Activated CD4-positive, alpha-beta memory T cell treated with anti-CD3 and anti-CD28 coated beads, Interleukin-2, amount 10 ng/mL, durations not matched to agents 7 days and 5 days (primary cell): ENCODE measurements at places on chromosomes 13 and 19. TPM values are rescaled to one million over a fixed set of nuclear protein-coding genes. Genes with fewer than 3 reads are reported as not detected.

CACNA1A gene
- 4.1 TPM for total RNA-seq

SCAMP4 gene
- total RNA-seq, result 39.7 TPM

SMIM44 gene
- not detected for total RNA-seq

FBN3 gene
- total RNA-seq, result not detected

FAM83E gene
- 1.3 TPM for total RNA-seq

BORCS8 gene
- 29.0 TPM for total RNA-seq

ZNF606 gene
- 9.6 TPM for total RNA-seq

ZNF728 gene
- total RNA-seq, result not detected

TTC9B gene
- not detected for total RNA-seq

PRX gene
- 1.5 TPM for total RNA-seq

SLC1A6 gene
- not detected for total RNA-seq

GRCh38 chr13:49549289-49549688 is 36.1 kb downstream of the RCBTB1 start:
- no peaks in the 10 kb centered on the region for H3K27me3 ChIP-seq
- peaks cover 36% of the 10 kb centered on the region for H3K36me3 ChIP-seq
- no peaks in the 10 kb centered on the region for H3K4me1 ChIP-seq
- no peak overlapping the region for H3K27ac ChIP-seq
- no peak overlapping the region for H3K4me3 ChIP-seq
- DNase-seq, result no peak

- DNase-seq, result no peak
- no peaks in the 10 kb centered on the region for H3K27me3 ChIP-seq
- H3K27ac ChIP-seq, result no peak overlapping the region
Measured at GRCh38 chr19:50233308-50233910, 30.0 kb downstream of the MYH14 start.

DNA sequence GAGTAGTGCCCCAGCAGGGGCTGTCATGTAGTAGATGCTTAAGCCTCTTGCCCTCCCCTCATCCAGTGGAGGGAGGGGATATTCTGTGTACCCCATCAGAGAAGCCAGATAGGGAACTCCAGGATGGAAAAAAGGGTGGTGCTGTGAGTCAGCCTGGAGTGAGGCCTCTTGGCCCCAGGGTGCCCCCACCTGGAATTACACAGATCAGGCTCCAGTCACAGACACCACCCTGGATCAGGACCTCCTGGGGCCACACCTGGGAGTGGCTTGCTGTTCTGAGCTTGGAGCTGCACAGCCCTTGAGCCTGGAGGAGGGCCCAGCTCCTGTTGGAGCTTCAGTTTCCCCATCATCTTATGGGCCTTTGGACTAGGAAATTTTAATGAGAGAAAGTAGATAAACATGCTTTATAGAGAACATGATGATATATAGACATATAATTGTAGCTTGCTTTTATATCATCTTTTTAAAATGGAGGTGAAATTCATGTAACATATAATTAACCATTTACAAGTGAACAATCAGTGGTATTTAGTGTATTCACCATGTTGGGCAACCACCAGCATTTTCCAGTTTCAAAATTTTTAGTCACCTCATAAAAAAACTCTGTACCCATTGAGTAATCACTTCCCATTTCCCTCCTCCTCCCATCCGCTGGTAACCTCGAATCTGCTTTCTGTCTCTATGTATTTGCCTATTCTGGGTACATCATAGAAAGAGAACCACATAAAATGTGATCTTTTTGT is 24.6 kb downstream of the CYP4F22 start:
- no peak for DNase-seq
- H3K4me3 ChIP-seq, result no peak overlapping the region
- H3K36me3 ChIP-seq, result peaks cover 14% of the 10 kb centered on the region
- H3K4me1 ChIP-seq, result peaks cover 28% of the 10 kb centered on the region
- peaks cover 12% of the 10 kb centered on the region for H3K27me3 ChIP-seq

- no peaks in the 10 kb centered on the region for H3K27me3 ChIP-seq
- no peak overlapping the region for H3K4me3 ChIP-seq
- peak; percentile 42 for DNase-seq
- peaks cover 40% of the 10 kb centered on the region for H3K36me3 ChIP-seq
- H3K27ac ChIP-seq, result no peak overlapping the region
- H3K4me1 ChIP-seq, result peaks cover 12% of the 10 kb centered on the region
Measured at GRCh38 chr19:9847087-9847671, 12.1 kb downstream of the PIN1 start.

GRCh38 chr13:106302011-106302410 is 233.5 kb downstream of the EFNB2 start:
- no peaks in the 10 kb centered on the region for H3K4me1 ChIP-seq
- no peak for DNase-seq
- H3K36me3 ChIP-seq, result no peaks in the 10 kb centered on the region
- no peak overlapping the region for H3K4me3 ChIP-seq

GRCh38 chr13:50122455-50122854 is 107.2 kb downstream of the KCNRG start:
- peaks cover 13% of the 10 kb centered on the region for H3K27me3 ChIP-seq
- H3K4me1 ChIP-seq, result peaks cover 35% of the 10 kb centered on the region
- H3K4me3 ChIP-seq, result no peak overlapping the region
- H3K27ac ChIP-seq, result no peak overlapping the region

- H3K4me3 ChIP-seq, result no peak overlapping the region
- H3K4me1 ChIP-seq, result peaks cover 26% of the 10 kb centered on the region
- no peak overlapping the region for H3K27ac ChIP-seq
Measured at GRCh38 chr13:25902891-25903341, 148.9 kb downstream of the SHISA2 start.

- no peak overlapping the region for H3K27ac ChIP-seq
- peaks cover 4% of the 10 kb centered on the region for H3K36me3 ChIP-seq
- H3K4me1 ChIP-seq, result peaks cover 15% of the 10 kb centered on the region
Measured at GRCh38 chr13:49936968-49937273, 781 bp upstream of the SPRYD7 start.

DNA sequence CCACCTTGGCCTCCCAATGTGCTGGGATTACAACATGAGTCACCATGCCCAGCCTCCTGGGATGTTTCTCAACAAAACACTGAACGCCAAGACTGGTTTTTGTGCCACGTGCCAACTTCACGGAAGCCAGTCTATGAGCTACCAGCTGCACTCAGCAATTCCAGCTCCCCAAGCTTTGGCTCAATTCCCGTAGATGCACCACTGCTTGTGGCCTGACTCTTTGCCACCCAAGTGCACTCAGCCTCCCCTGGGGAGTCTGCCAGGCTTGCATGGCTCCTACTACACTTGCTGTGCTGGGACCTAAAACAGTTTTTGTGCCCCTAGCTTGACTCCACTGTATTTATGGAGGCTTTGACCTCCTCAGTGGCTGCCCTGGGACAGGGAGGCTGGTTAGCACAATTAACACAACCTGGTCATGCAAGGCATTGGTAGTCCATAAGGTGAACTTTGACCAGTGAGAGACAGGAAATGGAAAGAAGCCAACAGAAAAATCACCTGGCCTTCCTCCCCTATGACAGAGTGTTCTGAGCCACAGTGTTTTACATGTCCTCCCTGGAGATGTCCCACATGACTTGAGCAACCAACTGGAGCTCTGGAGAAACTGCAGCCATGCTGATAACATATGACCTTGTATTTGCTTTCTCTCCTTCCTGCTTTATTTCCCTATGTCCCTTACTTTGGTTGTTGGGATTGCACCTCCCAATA is 1173.1 kb downstream of the UQCRFS1 start:
- no peak for DNase-seq
- H3K27me3 ChIP-seq, result no peaks in the 10 kb centered on the region
- H3K27ac ChIP-seq, result no peak overlapping the region
- no peaks in the 10 kb centered on the region for H3K4me1 ChIP-seq

DNA sequence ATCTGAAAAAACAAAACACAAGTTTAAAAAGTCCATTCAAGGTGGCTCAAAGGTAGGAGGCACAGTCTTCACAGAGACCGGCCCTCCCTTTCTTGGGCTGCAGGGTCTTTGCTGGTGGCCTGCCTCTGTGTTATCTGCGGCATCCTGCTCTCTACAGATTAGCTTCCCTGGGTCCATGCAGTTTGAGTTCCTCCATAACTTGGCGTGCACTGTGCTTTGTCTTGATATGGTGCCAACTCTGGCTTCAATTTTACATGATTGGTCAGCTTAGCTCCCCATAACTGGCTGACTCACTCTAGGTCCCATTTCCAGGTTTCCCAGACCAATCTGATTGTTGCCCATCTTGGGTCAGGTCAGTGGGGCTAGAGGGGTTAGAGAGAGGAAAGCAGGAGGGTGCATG is 41.8 kb downstream of the TPT1 start:
- H3K27ac ChIP-seq, result no peak overlapping the region
- H3K4me1 ChIP-seq, result peaks cover 23% of the 10 kb centered on the region
- H3K36me3 ChIP-seq, result peaks cover 3% of the 10 kb centered on the region
- no peak for DNase-seq

- H3K27me3 ChIP-seq, result peaks cover 27% of the 10 kb centered on the region
- H3K36me3 ChIP-seq, result peaks cover 3% of the 10 kb centered on the region
- no peak overlapping the region for H3K27ac ChIP-seq
- no peak overlapping the region for H3K4me3 ChIP-seq
- no peak for DNase-seq
Measured at GRCh38 chr19:51721905-51722304, 1.9 kb downstream of the HAS1 start.

- peak; percentile 86 for DNase-seq
- H3K36me3 ChIP-seq, result no peaks in the 10 kb centered on the region
- H3K4me3 ChIP-seq, result peak overlapping the region; percentile 24
- H3K27ac ChIP-seq, result no peak overlapping the region
- H3K27me3 ChIP-seq, result peaks cover 25% of the 10 kb centered on the region
Measured at GRCh38 chr19:48415395-48415794, 21.9 kb downstream of the GRIN2D start.

- DNase-seq, result no peak
- H3K36me3 ChIP-seq, result peaks cover 31% of the 10 kb centered on the region
- H3K4me3 ChIP-seq, result no peak overlapping the region
- H3K27ac ChIP-seq, result no peak overlapping the region
- H3K4me1 ChIP-seq, result no peaks in the 10 kb centered on the region
Measured at GRCh38 chr19:5934774-5935472, 20.9 kb downstream of the CAPS start.

DNA sequence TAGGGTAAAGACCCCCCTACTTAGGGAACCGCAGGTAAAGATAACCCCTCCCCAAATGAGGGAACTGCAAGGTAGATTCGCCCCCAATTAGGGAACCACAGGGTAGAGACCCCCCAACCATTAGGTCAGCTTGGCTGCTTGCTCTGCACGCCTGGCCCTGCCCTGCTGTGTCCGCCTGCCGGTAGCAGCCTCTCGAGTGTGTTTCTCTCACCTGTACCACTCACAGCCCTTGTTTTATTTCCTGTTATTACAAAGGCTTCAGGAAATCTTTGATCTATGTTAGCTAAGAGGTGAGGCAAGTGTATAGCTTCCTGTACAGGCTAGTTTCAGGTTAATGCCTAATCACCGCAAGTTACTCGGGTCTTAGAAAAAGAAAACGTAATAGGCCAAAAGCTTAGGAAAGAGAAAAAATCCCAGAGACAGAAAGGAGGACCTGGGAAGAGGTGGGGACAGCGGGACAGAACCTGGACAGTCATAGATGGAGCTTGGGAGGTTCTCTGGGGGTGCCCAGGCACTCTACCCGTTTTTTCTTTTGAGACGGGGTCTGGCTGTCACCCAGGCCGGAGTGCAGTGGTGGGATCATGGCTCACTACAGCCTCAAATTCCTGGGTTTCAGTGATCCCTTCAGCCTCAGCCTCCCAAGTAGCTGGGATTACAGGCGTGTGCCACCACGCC is 23.1 kb upstream of the EIF3G start:
- H3K4me1 ChIP-seq, result peaks cover 37% of the 10 kb centered on the region
- peak; percentile 50 for DNase-seq
- H3K27me3 ChIP-seq, result no peaks in the 10 kb centered on the region
- peaks cover 79% of the 10 kb centered on the region for H3K36me3 ChIP-seq
- H3K27ac ChIP-seq, result peak overlapping the region; percentile 97
- H3K4me3 ChIP-seq, result peak overlapping the region; percentile 59

DNA sequence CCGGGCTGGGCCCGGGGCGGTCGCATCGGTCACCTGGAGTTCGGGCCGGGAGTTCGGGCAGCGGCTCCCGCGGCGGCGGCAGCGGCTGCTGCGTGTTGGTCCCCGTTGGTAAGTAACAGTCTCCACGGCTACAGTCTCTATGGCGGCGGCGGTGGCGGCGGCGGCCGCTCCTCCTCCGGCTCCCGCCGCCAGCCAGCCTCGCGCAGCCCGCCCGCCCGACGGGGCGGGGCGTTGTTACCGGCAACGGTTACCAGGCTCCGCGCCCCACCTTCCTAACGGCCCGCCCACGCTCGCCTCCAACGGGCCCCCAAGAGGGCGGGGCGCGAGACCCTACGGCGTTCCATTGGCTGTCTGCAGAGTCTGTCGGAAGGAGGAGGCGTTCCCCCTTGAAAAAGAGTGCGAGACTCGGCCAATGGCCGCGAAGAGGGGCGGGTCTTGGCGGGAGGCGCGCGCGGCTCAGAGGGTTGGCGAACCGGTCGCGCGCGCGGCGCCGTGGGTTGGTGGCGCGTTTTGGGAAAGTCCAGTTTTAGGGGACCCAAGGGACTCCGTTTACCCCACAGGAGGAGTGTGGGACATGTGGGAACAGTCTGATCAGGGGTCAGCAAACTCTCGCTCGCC is at the start of gene RFX2:
TSS of gene RFX2 (minus strand) at position 141 of the 618 bp plus-strand sequence. CDS start 63,004 bp downstream, outside the sequence.
- peaks cover 8% of the 10 kb centered on the region for H3K36me3 ChIP-seq
- H3K4me3 ChIP-seq, result peak within 1 kb of the TSS; percentile 88
- peak; percentile 99 for DNase-seq
- peaks cover 18% of the 10 kb centered on the region for H3K27me3 ChIP-seq
- peaks cover 30% of the 10 kb centered on the region for H3K4me1 ChIP-seq
- peak within 1 kb of the TSS; percentile 56 for H3K27ac ChIP-seq

DNA sequence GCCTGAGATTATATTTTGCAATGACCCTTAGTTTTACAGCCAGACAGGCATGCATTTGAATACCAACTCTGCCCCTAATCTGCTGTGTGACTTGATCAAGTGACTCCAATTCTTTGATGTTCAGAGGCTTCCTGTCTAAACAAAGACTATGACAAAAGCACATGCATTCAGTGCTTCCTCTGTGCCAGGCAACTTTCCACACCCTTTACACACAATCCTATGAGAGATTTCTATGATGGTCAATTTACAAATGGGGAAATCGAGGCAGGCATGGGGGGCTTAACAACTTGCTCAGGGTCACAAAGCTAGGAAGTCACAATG is 3.7 kb upstream of the LYPD3 start:
- no peaks in the 10 kb centered on the region for H3K36me3 ChIP-seq
- H3K27me3 ChIP-seq, result peaks cover 6% of the 10 kb centered on the region
- no peak overlapping the region for H3K27ac ChIP-seq
- no peak for DNase-seq

- H3K4me3 ChIP-seq, result peak overlapping the region; percentile 44
- H3K4me1 ChIP-seq, result peaks cover 59% of the 10 kb centered on the region
- H3K27me3 ChIP-seq, result no peaks in the 10 kb centered on the region
- no peak for DNase-seq
- H3K27ac ChIP-seq, result peak overlapping the region; percentile 5
Measured at GRCh38 chr19:42129399-42130253, 2.6 kb downstream of the POU2F2 start.

DNA sequence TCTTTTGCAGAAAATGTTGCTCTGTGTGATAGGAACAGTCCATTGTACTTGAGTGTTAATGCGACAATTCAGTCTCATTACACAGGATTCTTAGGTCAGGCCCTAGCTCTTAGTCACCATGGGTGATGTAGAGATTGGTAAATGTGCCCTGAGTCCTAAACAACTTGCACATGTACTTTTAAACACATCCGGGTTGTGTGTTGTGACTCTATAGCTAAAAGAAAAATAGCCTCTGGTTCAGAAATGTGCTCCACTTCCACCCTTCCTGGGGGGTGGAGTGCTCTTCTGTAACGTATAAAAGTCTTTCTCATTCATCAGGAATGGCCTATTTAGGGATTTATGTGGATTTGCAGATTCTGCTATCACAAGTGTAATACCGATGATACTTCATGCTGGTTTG is 5.2 kb downstream of the SPATA13 start:
- no peak overlapping the region for H3K4me3 ChIP-seq
- no peak overlapping the region for H3K27ac ChIP-seq
- DNase-seq, result no peak
- H3K27me3 ChIP-seq, result peaks cover 7% of the 10 kb centered on the region

GRCh38 chr13:91520952-91521351 is 122.5 kb downstream of the GPC5 start:
- no peak for DNase-seq
- H3K27me3 ChIP-seq, result no peaks in the 10 kb centered on the region
- H3K36me3 ChIP-seq, result no peaks in the 10 kb centered on the region
